NCI-H1092 treated with DMSO at 0.1 percent for 48 hours (cell line): ENCODE measurements at places on chromosomes 3 and 15.

DNA sequence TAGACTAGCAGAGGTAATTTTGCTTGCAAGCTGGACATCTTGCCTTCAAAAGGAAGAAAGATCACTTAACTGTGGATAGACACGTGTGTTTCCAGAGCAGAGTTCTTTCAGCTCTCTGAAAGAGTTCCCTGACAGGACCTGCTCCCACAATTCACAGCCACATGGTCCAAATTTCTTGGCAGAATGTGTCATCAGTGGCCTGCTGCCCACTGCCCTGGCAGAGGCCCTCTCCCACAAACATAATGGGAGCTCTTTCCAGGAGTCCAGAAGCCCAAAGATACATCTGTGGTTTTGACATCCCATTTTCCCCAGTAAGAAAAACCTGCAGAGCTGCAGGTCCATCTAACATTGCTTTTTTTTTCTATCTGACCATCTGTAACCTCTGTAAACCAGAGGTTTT lies 48.3 kb downstream of the SERPINI1 start:
- no peak for DNase-seq

DNA sequence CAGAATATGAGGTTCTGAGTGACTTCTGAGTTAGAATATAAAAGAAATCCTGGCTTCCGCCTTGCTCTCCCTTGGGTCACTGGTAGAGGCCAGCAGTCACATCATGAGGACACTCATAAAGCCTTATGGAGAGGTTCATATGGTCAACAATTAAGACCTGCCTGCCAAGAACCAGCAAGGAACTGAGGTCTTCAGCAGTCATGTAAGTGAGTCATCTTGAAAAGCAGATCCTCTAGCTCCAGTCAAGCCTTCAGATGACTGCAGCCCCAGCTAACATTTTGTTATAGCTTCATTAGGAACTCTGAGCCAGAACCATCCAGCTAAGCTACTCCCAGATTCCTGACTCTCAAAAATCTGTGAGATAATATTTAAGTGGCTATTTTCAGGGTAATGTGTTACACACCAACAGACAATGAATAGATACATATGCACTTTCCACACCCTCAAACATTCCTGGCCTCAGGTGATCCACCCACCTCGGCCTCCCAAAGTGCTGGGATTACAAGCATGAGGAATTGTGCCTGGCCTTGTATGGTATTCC lies 447.2 kb downstream of the SHQ1 start:
- no peak for DNase-seq

DNA sequence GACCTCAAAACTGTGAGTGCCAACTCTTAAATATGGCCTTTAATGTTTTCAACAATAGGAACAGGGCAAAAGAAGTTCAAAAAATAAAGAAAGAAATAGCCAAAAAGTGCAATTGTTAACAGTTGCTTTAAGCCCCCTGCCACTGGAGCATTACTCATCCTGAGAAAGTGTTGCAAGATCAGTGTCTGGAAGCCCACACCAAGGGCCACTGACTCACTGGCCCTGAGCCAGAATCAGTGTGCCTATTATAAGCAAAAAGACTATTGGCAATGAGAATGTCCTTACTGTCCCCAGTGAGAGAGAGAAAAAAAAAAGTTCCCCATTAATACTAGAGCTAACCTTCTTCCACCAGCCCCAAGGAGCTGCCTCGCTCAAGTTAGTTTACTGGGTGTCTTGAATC lies 480.1 kb upstream of the ZNF385D start:
- no peak for DNase-seq

DNA sequence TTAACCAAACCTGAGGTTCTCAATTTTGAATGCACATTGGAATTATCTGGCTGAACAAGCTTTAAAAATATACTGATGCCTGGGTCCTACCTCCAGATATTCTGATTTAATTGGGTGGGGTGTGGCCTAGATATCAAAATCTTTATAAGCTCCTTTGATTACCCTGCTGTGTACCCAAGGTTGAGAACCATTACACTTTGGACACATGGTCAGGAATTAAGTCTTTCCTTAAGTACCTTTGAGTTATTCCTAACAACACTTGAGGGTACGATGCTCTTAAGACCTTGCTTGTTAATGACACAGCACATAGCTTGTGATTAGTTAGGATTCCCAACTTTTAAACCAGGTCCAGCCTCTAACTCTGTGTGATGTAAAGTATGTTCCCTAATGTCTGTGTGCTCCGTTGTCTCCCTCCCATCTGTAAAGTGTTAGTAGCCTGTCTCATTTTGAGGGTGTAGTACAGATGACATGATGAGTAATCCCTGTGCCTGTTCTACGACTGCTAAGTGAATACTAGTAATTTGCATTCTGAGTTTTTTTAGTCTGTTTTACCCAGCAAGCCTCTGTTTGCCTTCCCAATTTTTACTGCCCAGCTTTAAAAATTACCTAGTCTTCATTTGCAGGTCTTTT lies 154.9 kb downstream of the KLHL25 start:
- no peak for DNase-seq

- DNase-seq = no peak
Observed at GRCh38 chr15:60760646-60761504, 281.9 kb upstream of the ICE2 start.

GRCh38 chr15:20353966-20354883 lies 187.4 kb downstream of the GOLGA6L6 start:
- DNase-seq = no peak

- no peak for DNase-seq
Observed at GRCh38 chr3:182650568-182651128, 142.7 kb upstream of the ATP11B start.

- no peak for DNase-seq
Observed at GRCh38 chr3:110016235-110016815, 679.0 kb upstream of the DPPA4 start.

- DNase-seq = no peak
Observed at GRCh38 chr3:55964491-55964985, 477.4 kb upstream of the WNT5A start.

- DNase-seq = no peak
Observed at GRCh38 chr3:48636149-48636655, 941 bp upstream of the SLC26A6 start.

- no peak for DNase-seq
Observed at GRCh38 chr15:58336161-58336560, 95.6 kb upstream of the LIPC start.

- peak; percentile 12 for DNase-seq
Observed at GRCh38 chr3:52021489-52022268, 26.0 kb upstream of the RPL29 start.

DNA sequence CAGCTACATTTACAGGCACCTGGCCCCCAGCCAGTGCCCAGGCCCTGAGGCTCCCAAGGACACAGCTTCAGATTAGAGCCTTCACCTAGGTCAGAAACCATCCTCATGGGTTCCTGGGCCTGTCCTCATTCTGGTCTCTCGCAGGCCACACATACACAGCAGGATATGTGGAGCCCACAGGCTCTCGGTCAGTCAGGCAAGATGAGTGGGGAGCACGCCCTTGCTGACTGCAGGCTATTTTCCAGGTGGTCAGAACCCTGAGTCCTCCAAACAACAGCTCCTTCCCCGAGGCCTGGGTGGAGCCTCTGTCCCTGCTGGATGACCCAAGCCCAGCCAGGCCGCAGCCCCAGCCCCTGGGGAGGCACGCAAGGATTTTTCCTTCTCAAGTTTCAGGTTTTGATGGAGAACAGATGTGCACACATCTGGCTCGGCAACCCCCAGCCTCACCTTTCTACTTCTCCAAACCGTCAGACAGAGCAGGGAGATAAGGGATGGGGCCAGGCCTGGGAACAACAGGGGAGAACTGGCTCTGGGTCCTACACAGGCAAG lies 1.6 kb downstream of the STRA6 start:
- DNase-seq = no peak

GRCh38 chr3:126447456-126448106 lies 28.1 kb downstream of the ZXDC start:
- DNase-seq = no peak

DNA sequence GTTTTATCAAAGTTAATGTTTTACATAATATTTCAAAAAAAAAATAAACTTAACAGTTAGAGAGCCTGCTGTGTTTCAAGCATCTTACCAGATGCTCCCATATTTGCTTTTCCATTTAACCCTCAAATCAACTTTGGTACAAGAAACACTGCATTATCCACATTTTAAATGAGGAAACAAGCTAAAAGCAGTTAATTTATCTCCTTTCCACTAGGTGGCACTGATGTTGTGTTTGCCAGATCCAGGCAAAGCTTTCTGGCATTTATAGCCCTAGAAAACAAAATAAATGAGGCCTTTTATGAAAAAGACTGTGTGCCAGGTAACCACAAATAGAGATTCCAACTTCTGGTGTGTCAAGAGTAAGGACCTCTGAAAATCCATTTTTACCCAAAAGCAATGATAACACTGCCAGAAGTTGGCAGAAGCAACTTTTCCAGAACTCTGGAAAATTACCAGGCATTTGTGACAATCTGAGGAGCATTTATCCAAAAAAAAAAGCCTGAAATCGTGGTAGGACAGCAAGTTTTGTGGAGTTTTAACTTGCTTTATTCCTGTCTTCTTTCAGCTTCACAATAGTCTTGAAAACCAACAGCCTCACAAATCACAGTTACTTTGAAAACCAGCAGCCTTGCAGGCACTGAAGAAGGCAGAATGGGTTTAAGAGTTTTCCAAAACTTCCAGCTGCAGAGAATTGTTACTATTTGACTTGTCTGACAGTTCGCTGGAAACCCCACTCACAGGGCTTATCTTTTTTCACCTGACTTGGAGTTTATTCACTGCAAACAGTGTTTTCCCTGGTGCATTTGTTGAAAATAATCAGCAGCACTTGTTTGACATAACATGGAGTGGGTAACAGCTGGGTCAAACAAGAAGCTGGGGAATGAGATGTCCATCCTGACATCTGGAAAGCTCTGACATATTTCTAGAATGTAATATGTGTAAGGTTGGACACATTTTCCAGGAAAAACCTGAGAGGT lies 9.2 kb downstream of the FAM162A start:
- peak; percentile 24 for DNase-seq

DNA sequence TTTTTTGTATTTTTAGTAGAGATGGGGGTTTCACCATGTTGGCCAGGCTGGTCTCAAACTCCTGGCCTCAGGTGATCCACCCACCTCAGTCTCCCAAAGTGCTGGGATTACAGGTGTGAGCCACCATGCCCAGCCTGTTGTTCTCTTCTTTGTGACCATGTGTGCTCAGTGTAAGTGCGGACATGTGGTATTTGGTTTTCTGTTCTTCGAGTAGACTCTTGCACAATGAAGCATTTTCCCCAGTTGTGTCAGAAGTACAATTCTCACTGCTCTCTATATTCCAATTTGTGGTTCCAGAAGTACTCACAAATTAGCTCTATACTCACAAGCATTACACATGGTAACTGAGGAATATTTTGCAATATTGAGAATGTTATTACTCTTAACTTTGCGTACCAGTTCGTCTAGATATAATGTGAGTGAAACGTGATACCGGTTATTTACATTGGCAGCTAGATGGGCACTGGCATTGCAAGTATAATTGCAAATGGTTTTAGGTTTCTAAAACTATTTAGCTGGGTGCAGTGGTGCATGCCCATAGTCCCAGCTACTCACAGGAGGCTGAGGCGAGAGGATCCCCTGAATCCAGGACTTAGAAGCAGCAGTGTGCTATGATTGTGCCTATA lies 34.2 kb upstream of the MTMR14 start:
- DNase-seq = peak; percentile 21

- peak; percentile 31 for DNase-seq
Observed at GRCh38 chr15:74304431-74304830, 63.0 kb downstream of the CYP11A1 start.

GRCh38 chr15:96802611-96803255 lies 472.2 kb downstream of the NR2F2 start:
- no peak for DNase-seq

- no peak for DNase-seq
Observed at GRCh38 chr15:43977072-43977884, 150.5 kb downstream of the WDR76 start.

- DNase-seq = no peak
Observed at GRCh38 chr15:80527406-80527805, 123.2 kb downstream of the ARNT2 start.

- no peak for DNase-seq
Observed at GRCh38 chr3:75737831-75738493, 47.4 kb downstream of the ZNF717 start.

DNA sequence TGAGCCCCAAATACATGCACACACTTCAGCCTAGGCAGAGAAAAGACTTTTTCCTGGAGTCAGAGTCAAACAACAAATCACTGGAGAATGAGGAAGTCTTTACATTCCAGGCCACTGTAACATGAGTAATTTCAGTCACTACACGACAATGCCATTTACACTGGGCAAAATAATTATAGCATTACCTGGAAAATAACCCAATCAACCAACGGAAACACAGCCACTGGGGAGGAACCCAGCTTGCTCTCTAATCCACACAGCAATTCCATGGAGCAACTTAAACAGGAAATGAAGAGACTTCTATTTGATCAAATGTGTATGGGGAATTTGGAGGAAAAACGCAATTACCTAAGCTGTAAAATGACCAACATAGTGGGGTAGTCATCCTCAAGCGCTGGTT lies 15.2 kb downstream of the FSTL1 start:
- no peak for DNase-seq

GRCh38 chr15:58628206-58628947 lies 121.1 kb downstream of the ADAM10 start:
- no peak for DNase-seq

GRCh38 chr15:62109982-62110851 lies 43.4 kb downstream of the C2CD4A start:
- DNase-seq = peak; percentile 77

DNA sequence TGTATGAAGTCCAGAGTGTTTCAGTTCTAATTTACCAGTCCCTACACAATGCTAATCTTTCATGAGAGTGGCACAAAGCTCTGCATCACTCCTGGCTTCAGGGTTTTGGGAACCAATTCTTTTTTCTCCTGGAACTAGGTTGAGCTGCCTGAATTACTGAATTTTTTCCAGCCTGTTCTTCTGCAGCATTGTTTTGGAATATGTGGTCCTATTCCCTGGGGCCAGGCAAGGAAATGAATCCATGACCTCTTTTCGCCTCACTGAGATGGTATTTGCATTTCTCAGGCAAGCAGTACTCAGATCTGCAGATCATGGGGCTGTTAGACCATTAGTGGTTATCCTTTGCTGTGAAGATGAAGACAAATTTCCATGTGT lies 25.6 kb upstream of the GPR171 start:
- DNase-seq = no peak

DNA sequence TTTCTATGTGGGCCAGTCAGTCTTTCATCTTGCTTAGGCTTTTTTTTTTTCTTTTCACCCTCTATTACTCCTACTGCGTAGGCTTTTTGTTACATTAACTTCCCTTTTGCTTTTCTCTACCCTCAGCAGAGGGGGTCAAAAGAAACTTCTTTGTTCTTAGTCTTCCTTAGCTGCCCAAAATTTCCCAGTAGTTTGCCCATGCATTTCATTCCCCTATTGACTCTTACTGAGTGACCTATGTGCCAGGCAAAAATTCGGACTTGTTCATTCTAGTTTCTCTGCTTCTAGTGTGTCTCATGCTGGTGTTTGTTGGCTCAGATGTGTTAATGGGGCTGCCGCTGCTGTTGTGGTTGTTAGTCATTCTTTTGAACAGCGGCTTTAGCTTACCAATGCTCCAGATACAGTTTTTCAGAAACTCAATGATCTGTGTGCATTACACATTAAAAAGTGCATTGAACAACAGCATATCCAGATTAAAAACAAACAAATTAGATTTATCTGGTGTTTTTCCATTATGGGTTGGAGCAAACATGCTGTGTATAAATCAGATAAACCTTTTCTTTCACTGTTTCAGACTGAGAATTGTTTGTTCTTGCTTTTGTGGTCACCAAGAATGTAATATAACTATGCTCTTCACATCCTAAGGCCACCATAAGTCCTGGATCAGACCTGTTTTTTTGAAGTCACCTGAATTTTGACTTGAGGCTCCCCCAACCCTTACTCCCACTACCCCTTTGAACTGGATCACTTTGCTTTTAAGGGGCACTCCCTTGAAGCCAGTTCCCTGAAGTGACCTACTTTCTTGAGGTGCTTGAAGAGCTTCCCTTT lies 43.1 kb downstream of the PDE8A start:
- DNase-seq = no peak

- no peak for DNase-seq
Observed at GRCh38 chr15:49164865-49165264, 5.2 kb upstream of the GALK2 start.
